ENCODE measurements at places on chromosomes 1 and 21.

DNA sequence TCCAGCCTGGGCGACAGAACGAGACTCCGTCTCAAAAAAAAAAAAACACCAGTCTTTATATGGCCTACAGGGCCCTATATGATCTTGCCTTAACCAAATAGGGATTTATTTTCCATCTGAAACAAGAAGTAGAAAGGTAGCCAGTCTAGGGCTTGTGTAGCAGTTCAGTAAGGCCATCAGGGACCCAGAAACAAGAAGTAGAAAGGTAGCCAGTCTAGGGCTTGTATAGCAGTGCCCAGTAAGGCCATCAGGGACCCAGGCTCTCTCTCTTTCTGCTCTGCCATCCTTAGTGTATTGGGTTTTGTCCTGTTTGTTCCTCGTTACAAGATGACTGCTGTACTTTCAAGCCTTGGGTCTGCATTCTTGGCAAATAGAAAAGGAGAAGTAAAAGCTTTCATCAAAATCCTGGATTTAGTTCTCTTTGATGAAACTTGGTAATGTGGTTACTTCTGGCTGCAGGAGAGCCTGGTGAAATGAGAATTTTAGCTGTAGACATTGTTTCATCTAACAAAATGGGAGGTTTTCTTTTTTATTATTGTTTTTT lies 46.1 kb downstream of the PKN2 start:
- peak; percentile 65 for DNase-seq

GRCh38 chr1:113530021-113530420 lies 139.7 kb downstream of the MAGI3 start:
- DNase-seq, result no peak

DNA sequence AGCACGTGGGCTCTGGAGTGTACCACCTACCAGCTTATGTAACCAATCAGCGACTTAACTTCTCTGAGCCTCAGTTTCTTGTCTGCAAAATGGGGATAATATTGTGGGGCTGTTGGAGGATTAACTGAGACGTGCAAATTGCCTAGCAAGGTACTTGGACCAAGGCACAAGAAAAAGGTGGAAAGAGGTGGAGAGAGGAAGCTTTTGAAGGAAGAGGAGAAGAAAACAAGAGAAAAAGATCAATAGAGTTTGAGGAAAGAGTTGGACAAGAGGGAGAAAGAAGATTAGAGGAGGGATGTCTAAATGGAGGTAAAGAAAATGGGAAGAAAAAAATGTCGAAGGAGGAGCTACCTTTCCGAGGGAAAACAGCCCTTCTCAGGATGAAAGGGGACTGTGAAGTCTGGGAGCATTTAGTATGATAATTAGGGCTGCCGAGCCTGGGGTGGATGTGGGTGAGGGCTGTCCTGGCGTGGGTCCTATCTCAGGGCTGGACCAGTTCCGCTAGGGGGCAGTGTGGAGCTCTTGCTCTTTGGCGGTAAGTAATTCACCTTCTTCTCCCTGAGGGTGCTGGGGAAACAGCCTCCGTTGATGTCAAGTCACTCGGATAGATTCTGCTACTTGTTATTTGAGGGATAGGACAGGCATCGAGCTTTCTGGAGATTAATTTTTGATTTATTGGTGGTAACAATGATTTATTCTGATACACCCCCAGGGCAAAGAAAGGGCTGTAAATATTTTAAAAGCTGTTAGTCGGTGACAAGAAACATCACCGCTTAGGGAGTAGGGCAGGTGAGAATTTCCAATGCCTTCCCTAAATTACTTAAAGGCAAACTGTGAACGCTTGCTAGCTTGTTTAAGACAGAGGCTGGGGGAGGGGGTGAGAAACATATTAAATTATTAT lies 79.0 kb upstream of the NFASC start:
- DNase-seq, result peak; percentile 65

DNA sequence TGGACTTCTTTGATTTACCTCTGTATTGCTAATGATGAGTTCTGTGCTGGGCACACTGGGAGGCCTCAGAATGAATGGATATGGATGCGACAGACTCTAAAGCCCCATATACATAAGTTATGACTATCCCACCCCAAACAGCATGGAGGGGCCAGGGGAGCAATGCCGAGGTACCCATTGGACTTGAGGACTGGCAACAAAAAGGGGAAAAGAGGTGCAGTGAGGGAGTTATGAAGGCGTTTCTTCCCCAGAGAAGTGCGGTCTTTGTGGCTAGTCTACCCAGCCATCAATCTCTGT lies 15.2 kb upstream of the CDCA8 start:
- no peak for DNase-seq

- no peak for DNase-seq
Measured at GRCh38 chr1:178101654-178102053, 7.8 kb downstream of the RASAL2 start.

DNA sequence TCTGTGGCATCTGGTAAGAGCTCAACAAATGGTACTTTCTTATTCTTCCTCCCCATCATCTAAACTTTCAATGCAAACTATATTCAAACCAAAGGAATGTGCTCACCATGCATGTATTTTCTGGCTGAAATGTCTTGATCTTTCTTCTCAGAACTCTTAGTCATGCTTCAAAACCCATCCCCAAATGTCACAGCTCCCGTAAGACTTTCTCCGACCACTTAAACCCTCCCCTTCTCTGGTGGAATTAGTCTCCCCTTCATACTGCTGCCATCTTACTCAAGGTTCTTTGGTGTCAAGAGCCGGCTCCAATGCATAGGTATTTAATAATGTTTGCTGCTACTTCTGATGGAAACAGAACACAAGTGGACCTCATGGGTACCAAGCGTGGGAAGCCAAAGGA lies 538.1 kb downstream of the MATN1 start:
- DNase-seq, result no peak

DNA sequence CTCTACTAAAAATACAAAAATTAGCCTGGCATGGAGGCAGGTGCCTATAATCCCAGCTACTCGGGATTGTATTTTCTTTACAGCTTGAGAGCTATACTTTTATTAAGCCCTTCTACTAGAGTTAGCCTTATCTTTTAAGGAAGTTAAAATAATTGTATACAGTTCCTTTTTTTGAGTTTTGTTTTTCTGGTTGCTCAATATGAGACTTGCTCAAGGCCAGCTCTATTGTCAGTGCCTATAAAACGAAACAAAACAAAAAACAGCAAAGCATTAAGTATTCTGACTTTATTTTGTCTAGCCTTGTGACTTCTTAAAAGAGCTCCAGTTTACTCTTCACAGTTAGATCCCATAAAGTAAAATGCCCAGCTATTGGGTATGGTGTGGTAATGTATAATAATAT lies 17.2 kb downstream of the PKN2 start:
- peak; percentile 84 for DNase-seq

GRCh38 chr1:184567637-184568036 lies 180.8 kb downstream of the C1orf21 start:
- peak; percentile 79 for DNase-seq

DNA sequence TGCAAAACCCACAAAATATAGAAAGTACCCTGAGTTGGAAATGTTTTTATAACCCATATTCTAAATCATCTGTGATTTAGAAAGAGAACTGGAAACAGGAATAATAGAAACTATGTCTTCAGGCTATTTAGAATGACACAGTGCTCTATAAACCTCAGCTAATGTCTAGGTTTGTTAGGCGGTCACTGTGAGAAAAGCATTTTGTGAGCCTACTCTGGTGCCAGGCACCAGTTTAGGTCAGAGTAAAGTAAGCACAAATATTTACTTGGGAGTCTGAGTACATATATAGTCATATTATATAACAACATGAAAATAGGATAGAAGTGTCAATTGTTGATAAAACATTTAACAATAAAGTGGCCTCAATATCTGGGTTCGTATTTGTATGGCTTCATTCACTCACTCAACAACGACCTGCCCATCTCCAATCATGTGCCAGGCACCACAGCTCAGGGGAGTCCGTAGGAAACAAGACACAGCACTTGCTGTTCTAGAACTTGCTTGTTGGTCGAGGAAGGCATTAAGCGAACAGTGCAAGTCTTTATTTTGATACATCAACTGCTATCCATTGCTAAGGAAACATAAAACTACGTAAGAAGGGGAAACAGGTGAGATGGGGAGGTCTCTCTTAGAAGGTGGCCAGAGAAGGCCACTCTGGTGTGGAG lies 37.2 kb downstream of the GNB1 start:
- no peak for DNase-seq

DNA sequence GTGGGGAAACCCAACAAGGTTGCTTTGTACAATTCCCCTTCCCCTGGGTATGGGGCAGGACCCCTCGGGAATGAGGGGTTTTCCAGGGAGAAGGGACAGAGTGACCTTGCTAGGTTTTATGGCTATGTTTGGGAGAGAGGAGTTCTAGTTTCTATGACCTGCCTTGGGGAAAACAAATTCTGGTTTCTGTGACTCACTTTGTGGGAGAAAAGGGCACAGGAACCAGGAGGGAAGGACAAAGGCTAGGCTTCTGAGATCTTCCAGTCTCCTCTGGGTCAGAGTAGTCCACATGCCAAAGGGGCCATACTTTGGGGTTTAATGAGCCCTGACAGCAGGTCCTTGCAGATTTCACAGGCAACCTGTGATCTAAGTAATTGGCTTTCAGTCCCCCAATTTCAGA lies 5.5 kb upstream of the PTGER3 start:
- no peak for DNase-seq

- peak; percentile 64 for DNase-seq
Measured at GRCh38 chr1:181089676-181090544, 1.4 kb downstream of the IER5 start.

DNA sequence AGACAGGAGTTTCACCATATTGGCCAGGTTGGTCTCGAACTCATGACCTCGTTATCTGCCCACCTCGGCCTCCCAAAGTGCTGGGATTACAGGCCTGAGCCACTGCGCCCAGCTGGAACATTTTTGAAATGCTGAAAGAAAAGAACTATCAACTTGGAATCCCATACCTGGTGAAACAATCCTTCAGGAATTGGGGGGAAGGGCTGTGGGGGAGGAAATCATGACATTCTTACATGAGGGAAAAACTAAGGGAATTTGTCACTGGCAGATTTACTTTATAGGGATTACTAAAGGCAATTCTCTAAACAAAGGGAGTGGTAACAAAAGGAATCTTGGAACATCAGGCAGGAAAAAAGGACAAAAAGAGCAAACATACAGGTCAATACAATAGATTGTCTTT lies 25.8 kb downstream of the NDUFS5 start:
- DNase-seq, result no peak

DNA sequence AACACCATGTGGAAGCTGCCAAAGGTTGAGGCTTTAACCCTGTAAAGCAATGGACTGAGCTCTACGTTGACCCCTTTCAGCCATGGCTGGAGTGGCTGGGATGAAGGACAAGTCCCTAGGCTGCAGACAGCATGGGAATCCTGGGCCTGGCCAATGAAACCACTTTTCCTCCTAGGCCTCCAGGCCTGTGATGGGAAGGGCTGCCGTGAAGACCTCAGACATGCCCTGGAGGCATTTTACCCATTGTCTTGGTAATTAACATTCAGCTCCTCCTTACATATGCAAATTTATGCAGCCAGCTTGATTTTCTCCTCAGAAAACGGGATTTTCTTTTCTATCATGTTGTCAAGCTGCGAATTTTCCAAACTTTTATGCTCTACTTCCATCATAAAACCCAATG lies 214.5 kb downstream of the RGS7 start:
- DNase-seq, result no peak

DNA sequence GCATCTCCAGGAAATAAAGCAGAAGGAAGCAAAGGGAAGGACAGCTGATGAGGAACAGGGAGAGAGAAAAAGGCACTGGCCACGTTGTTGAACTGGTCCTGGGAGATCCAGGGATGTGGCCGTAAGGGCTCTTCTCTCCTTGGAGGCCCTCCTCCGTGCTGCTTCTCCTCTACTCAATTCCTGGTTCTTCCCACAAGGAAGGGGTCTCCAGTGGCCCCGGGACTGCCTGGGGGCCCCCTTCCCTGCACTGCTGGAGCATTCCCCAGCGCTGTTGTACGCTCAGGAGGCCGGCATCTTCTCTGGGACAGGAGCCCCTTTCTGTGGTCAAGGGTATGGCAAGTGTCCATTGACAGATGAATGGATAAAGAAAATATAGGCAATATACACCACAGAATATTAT lies 88.5 kb upstream of the TLR5 start:
- no peak for DNase-seq

- no peak for DNase-seq
Measured at GRCh38 chr1:86516335-86516734, 30.5 kb upstream of the CLCA4 start.

- no peak for DNase-seq
Measured at GRCh38 chr1:98420376-98421084, 241.0 kb upstream of the SNX7 start.

DNA sequence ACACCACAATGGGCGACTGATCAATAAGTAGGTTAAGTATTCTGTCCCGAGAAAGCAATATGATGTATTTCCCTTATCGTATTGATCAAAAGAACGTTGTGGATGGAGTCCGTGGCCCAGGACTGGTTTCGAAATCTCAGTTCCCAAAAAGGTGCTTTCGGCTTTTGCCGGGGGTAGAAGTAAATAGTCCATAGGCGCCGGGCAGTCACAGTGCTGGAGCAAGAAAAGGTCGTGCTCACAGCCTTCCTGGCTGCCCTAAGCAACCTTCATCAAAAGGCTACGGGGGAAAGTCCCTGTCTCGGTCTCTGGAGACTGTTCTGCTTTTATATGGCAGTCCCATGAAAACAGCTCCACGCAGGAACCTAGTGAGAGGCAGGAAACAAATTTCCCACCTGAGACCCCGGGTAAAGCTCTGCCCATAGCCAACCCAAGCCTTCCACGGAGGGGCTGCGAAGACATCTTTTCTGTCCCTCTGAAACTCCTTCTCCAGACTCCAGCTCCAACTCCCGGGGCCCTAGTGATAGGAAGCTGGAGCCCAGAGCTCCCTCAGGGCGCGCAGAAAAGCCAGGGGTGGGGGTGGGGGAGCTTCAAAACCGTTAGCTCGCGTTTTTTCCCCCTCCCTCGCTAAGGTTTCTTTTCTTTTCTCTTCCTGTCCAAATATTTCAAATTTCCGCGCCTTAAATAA lies 7.0 kb downstream of the CDKN2C start:
- peak; percentile 78 for DNase-seq

Data from Kasumi-1 (cell line).